ENCODE measurements at places on chromosomes 3 and 15. TPM values are rescaled to one million over a fixed set of nuclear protein-coding genes. Genes with fewer than 3 reads are reported as not detected.
A peak's percentile ranks its signal among the peaks of the same experiment; 100 is the strongest.

GRCh38 chr3:66378256-66378655 is 122.6 kb downstream of the LRIG1 start:
- DNase-seq = no peak

ASB14 gene
- 0.64 TPM for total RNA-seq

DNA sequence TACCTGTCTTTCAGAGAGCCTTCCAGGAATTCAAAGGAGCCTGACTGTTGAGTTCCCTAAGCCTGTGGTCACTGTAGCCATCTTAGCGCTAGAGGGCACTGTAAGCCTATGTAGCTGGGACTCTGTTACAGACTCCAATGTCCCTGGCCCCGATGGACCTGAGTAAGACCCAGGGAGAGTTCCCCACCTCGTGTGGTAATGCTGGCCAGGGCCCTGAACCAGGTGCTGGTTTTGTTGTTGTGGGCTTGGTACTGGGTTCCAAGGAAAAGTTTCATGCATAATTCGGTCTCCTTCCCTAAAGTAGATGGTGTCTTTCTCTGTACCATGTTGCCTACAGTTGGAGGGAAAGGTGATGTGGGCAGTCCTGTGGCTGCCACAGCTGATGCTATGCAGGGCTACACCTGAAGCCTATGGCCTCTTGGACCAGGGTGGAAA is 32.4 kb downstream of the CDAN1 start:
- DNase-seq = peak; percentile 73

- DNase-seq = no peak
Measured at GRCh38 chr15:85443593-85444087, 63.2 kb downstream of the AKAP13 start.

DNA sequence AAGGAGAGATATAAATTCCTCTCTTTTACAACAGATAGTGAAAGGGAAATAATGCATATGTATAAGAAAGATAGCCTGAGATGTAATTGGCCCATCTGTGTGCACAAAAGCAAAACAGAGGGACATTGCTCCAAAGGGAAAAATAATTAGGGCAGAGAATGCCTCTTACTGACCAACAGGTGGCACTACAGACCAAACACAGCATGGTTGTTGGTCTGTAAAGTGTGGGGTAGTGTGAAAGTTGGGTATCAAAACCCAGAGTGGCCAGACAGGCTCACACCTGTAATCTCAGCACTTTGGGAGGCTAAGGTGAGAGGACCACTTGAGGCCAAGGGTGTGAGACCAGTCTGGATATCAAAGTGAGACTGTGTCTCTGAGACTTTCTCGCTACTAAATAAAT is 4.5 kb upstream of the TLNRD1 start:
- no peak for DNase-seq

UPK1B gene
- total RNA-seq = not detected

DNA sequence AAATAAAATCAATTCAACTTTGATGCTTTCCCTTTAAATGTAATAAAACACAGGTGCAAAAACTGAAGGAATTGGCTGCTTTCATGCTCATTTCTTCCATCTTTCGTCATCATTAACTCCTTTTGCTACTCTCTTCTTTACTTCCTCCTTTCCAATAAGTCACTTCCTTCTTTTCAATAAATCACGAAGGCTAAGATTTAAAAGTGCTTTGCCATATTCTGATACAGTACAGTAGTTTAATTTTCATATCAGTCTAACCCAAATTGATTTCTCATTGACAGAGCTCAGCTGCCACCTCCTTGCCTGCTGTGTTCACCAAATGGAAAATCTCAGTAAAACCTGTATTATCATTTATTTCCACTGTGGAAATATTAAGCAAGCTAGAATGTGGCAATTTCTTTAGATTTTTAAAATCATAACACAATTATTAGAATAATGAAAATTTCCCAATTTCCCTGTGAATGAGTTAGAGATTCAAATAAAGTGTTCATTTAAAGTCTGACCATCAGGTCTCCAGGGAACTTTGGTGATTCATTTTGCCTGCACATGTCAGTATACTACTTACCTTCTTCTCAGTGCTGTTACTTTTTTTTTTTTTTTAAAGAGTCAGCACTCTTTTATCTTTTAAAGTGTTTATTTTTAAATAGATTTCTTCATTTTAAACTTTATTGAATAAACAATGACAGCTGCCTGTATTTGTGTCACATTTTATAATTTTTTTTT is 41.6 kb downstream of the NANOGP8 start:
- DNase-seq = no peak

- no peak for DNase-seq
Measured at GRCh38 chr3:39139442-39139841, 13.9 kb downstream of the CSRNP1 start.

GRCh38 chr3:70740872-70741271 is 428.4 kb upstream of the MDFIC2 start:
- DNase-seq = no peak

All from upper lobe of left lung (tissue), 6 donors.